AG20443 (cell line): ENCODE measurements at places on chromosomes 11 and 22.

- DNase-seq, result no peak
Observed at GRCh38 chr11:20790622-20791021, 121.2 kb downstream of the NELL1 start.

- peak; percentile 47 for DNase-seq
Observed at GRCh38 chr11:29914203-29914930, 102.5 kb downstream of the KCNA4 start.

DNA sequence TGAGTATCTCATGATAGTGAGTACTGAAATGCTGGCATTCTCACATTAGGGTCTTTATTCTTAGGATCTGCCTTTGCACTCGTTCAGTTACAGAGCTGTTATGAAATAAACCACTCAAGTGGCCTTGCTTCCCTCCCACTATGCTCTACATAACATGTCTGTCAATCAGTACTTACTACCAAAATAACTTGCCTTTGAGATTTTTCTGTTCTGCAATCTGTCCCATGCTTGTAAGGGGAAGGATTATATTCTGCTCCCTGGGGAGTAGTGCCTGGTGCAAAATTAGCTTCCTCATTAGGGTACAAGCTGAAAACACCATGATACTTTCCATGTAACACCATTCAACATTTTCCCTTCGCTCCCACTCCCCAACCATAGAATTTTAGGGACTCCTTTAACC is 1.9 kb upstream of the GRAP2 start:
- DNase-seq, result no peak

- no peak for DNase-seq
Observed at GRCh38 chr11:124409906-124410305, 11.1 kb upstream of the OR8B3 start.

GRCh38 chr22:39106326-39106725 is 9.3 kb downstream of the APOBEC3H start:
- DNase-seq, result no peak

DNA sequence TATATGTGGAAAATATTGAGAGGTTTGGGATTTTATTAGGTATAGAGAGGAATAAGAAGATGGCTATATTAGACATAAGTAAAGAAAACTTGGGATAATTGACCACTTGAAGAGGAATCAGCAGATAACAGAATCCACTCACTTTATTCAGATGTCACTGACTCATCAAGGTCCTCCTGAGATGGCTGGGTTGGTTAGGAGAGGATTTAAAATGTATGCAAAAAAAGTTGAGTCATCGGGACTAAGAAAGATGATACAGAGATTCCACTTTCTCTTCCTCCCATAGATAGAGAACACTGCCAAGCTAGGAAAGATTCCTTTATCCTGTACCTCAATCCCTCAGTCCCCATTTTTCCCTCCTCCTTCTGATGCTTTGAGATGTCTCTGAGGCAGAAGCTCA is at the start of gene OR6A2:
Gene OR6A2, minus strand, starts transcription at position 288 of the 400 bp plus-strand sequence. CDS start 3,981 bp downstream, outside the sequence.
- DNase-seq, result no peak

GRCh38 chr11:78050964-78051831 is 12.5 kb upstream of the THRSP start:
- peak; percentile 56 for DNase-seq

DNA sequence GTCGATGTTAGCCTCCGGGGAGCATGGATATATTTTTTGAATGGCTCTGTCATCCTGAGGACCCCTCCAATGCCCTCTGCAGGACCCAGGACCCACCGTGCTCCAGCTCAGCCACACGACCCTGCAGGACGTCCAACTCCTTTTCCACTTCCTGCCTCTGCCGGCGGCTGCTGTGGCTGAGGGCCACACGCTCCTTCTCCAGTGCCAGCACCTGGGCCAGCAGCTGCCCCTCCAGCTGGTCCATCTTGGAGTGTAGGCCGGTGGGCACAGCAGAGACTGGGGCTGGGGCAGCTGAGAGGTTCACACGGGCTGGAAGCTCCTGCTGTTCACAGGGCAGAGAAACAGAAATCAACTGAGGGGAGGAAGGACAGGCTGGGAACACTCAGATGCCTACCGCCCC is 15.6 kb downstream of the NPTXR start:
- no peak for DNase-seq

DNA sequence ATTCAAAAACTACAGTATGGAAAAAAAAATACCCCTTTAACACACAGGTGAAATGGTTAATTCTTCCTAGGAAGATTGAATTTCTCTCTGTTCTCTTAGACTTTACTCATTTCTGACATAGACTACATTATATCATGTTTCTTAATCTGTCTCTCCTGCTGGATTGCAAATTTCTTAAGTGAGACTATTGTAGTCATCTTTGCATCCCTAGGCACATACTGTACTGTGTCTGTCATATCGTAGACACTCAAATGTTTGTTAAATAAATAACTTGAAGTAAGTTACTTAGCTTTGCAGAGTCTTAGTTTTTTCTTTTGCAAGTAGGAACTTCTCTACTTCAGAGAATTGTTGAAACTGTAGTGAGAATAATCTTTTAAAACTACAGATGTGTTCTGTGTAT is 58.7 kb downstream of the FAM83F start:
- DNase-seq, result no peak

DNA sequence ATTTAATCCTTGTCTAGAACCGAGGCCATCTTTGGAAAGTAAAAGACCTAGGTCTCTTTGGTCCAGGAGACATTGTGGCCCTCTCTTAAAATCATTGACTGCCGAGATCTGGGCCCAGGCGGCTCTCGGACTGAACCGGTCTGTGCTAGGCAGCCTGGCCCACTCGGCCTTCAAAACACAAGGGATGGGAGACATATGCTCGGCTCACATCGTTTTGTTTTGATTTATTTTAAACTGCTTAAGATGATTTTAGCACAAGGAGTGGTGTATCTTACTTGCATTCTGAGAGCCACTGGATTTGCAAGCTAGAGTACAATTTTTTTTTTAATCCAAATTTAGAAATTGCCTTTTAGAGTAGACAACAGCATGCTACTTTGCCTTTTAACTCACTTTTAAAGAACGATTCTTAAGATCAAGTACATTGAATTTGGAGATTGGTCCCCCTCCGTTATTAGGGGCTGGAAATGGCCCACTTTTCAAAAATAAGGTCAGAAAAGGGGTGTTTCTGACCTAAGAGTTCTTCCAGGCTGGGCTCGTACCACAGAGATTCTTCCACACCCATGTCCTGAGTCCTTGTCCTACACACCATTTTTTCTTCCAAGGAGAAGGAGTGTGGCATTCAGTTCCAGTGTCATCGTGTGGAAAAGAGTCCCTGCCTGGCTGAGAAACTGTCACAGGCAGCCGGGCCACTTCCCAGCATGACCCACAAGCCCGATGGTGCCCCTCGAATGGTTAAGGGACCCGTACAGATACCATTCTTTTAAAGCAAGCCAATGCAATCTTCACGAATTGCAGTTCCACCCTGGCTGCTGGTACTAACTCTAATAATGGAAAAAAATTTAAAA is 80.5 kb upstream of the WNT7B start:
- no peak for DNase-seq

- DNase-seq, result peak; percentile 71
Observed at GRCh38 chr11:19978668-19979518, 181.4 kb downstream of the DBX1 start.

- DNase-seq, result no peak
Observed at GRCh38 chr11:7307836-7308235, 56.1 kb downstream of the SYT9 start.

DNA sequence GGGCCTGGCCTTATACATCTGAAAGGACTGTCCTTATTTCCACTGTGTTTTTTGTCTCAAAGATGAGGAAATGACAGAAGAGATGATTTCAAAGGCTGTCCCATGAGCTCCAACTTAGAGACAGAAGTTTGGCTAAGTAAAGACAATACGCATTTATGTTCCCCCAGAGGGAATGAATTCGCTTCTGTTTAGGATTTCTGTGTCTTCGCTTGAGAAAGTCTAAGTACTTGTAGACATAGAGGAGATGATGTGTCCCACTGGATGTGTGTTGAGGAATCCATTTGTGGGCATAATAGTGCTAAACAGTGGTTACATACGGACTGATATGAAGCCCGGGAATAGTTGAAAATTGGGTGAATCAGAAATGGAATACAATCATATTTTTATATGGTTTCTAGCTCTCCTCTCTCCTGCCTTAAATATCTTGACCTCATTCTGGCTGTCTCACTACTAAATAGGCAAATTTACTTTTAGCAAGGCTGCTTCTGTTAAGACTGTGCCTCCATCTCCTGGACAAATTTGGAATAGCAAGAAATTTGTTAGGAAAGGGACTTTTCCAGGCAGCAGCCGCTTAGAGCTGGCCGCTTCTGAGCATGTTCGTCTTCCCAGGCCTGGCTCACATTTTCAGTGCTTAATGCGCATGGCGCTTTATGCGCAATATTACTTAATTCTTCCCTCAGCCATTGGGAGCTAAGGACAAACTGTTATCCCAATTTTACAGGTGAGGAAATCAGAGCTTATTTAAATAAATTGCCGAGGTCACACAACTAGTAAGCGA is 1.9 kb upstream of the PEX26 start:
- peak; percentile 85 for DNase-seq

DNA sequence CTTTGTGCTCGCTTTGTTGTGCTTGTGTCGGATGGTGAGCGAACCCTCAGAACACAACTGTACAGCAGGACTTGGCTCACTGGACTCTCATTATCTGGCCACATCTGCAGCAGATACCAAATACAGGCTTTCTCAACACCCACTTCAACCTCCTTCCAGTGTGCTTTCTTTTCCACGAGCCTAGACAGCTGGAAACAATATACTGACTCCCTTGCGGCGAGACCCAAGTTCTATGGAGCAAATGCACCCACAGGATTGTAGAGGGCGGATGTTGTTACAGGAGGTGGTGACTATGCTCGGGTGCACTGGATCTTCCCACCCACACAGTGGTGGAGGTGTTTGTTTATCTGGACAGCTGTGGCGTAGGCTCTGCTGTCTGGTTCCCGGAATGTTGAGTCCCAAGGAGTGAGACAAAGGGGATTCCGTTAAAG is 204.3 kb downstream of the TENM4 start:
- peak; percentile 75 for DNase-seq

DNA sequence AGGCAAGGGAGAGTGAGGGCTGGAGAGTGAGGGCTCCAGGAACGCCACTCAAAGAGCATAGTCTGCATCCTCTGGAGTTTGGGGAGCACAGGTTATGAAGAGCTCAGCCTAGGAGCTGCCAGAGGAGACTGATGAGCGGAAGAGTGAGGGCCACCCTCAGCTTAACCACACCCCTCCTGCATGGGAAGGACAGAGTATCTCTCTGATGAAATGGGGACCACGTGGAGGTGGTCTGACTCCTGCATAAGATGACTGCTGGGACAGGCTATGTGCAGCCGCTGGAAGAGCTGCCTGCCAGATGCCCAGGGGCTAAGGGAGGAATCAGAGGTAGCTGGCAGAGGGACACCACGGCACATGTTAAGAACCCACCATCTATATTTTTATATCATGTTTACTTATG is 162.9 kb upstream of the POU2AF2 start:
- no peak for DNase-seq

DNA sequence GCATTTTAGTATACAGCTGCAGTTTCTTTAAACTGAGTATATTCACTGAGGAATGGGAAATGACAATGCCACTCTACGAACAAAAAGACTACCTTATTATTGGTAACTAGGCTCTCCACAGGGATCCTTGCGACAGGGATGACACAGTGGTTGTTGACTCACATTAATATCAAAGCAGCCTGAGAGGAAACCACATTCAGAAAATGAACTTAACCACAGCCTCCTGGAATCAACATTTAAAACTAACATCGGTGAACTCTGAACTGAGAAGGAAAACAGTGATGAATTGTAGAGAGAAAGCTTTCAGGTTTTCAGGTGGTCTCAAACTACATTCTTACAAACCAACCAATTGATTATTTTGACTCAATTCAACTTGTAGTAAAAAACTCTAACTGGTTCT is 90.3 kb upstream of the MTMR2 start:
- peak; percentile 65 for DNase-seq

DNA sequence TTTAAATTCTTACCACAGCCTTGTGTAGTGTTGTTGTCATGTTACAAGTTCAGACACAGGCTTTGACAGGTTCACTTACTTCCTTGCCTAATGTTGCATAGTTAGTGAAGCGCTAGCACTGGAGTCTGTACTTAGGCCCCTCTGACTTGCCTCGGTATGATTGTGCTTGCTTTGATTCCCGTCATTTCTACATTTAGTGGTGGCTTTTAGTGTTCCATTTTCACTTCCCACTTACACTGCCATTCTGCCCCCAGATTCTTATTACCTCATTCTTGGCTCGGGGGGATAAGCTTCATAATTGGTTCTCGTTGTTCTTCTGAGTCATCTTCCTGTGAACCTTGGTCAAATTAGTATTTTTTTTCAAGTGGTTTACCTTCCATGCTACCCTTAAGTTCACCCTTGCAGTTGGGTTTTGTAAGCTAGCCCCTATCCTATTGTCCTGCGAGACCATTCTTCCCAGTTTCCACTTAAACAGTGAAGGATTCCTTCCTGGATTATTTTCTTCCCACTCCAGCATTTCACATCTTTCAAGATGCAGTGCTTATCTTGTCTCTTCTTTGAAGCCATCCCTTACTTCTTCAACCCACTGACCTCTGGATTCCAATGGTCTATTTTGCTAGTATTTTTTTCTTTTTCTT is 68.7 kb downstream of the DDX10 start:
- DNase-seq, result peak; percentile 15

GRCh38 chr11:61571337-61571736 is 9.5 kb downstream of the SYT7 start:
- no peak for DNase-seq

- DNase-seq, result no peak
Observed at GRCh38 chr11:30568931-30569330, 17.2 kb downstream of the MPPED2 start.

DNA sequence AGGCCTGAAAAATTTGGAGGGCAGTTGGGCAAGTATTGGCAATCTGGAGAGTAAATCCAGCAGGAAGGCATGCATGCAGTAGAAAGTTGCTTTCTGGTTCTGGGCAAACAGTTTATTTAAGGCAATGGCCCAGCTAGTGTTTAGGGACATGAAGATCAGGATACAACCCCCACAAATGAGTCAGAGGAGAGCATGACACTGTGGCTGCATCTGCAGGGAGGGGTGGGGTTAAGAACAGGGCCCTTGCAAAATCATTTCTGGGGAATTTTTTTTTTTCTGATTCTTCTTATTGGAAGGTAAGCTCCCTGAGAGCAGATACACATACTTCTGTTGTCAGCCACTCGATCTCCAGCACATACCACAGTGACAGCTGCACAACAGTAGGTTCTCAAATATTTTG is 61.1 kb downstream of the FDX1 start:
- DNase-seq, result peak; percentile 86

DNA sequence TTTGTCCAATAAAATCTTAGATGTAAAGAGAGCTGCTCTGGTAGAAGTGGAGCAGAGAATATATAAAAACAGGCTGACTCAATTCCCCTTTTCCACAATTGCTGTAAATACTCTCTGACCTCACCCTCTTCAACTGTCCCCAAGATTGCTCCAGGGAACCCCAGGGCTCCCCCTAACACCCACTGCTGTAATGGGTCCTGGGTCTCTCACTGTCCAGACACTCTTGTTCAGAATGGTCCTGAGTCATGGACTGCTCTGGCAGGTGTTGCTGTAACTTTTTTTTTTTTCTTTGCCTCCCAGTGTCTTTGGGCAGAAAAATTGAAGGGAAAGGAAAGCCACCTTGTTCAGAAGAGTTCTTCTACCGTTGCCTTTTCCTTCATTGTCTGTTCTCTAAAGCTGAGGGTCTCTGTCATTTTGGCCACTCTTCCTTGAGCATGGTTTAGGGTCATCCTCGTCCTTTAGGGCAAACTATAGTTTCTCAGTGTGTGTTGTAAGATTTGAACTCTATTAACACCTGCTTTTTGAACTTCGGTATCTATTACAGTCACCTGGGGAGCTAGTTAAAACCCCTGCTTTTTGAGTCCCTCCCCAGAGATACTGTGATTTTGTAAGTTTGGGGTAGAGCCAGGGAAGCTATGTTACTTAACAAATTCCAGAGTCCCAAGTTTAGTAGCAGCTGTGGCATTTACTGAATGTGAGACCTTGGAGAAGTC is 209.5 kb downstream of the NAV2 start:
- no peak for DNase-seq

GRCh38 chr22:48488149-48488551 is 1339.5 kb downstream of the BRD1 start:
- DNase-seq, result peak; percentile 52
